ENCODE measurements at places on chromosomes 1 and 21.

DNA sequence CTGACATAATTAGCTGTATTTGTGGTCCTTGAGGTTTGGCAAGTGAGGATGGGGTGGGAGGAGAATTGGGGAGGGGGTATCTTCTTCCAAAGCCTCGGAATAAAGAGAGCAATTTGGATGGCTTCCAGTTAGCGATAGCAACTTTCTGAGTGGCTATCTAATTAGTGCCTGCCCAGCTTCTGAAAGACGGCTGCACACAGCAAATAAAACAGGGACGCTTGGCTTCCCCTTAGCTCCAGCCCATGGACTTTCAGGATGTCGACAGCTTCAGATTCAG, 31.1 kb downstream of the KLHDC7A start:
- no peak for DNase-seq

- DNase-seq, result no peak
These were observed 111.7 kb upstream of the IRF2BP2 start for GRCh38 chr1:234721476-234722269.

- DNase-seq, result no peak
These were observed 93.6 kb upstream of the GREM2 start for GRCh38 chr1:240705579-240705978.

DNA sequence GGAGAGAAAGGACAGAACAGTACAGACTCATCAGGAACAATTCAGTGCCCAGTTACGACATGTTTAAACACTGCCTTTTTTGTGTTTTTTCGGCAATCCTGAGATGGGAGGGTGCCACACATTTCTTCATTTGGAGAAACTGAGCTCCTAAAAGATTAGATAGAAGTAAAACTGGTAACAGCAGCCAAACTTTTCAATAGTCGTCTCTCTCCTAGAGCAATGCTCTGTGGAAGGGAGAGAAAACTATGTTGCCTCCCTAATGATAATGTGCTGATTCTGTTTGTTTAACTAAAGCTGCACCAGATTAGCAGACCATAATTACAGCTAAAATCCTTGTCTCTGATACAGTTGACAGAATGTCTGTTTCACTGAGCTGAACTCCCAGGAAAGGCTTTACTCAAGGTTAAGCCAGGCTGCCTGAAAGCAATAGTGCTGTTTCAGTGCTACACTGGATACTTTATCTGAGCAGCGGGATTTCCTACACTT, 76.2 kb upstream of the CXADR start:
- DNase-seq, result no peak

- DNase-seq, result no peak
These were observed 42.3 kb upstream of the PDC start for GRCh38 chr1:186503190-186503589.

- DNase-seq, result no peak
These were observed 17.6 kb downstream of the NFASC start for GRCh38 chr1:204888294-204888693.

DNA sequence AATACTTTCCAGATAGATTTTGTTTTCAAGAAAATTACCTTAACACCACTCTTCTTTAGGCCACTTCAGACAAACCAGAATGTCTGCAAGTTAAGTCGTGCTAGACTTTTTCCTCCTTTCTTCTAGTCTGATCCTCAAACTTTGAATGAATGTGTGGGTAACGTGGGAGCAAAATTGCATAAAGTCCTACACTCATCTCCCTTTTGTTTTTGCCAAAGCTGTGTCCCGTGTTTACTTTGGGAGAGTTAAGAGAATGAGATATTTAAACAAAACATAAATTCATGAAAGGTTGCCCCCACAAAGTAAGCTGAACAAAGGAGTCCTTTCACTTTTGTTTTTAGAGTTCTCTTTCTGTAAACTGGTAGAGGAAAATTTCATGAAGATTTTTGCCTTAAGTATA, 16.9 kb upstream of the VAMP3 start:
- no peak for DNase-seq

DNA sequence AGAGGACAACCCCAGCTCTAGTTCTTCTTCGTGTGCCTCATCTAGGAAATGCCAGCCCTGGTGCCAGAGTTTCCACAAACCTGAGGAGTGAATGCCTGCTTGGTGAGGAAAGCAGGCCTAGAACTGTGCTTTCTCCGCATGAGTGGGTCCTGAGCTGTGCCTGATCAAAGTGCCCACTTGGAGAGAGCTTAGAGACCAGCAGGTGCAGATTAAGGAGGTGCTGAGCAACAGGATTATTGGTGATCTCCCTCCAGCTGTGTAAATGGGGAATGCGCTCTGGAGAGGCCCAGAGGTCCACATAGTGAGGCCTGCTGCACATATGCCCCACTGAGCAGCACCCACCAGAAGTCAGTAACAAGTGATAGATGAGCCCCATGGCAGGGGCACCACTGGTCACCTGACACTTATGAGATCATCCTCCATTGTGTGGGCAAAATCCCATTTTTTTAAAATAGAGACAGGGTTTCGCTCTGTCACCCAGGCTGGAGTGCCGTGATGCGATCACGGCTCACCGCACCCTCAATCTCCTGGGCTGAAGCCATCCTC, 127.2 kb upstream of the ZC3H12A start:
- no peak for DNase-seq

DNA sequence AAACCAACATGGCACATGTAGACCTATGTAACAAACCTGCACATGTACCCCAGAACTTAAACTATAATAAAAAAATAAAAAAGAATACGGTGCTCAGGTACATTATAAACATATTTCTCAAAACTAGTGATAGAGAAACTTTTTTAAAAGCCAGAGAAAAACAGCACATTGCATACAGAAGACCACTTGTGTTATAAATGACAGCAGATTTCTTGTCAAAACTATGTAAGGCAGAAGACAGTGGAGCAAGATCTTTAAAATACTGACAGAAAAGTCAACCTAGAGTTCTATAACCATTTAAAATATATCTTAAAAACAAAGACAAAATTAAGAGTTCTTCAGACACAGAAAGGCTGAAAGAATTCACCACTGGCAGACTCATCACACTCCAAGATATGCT, 144.7 kb downstream of the NEGR1 start:
- no peak for DNase-seq

GRCh38 chr1:3736131-3736561, 16.1 kb upstream of the CCDC27 start:
- DNase-seq, result no peak

GRCh38 chr1:175195798-175196197, 3.2 kb upstream of the KIAA0040 start:
- no peak for DNase-seq

- no peak for DNase-seq
These were observed 10.8 kb downstream of the NHLH1 start for GRCh38 chr1:160377585-160378206.

GRCh38 chr21:34073032-34073748, at the start of the genes MRPS6 and SLC5A3:
Gene MRPS6, plus strand, starts transcription at chr21:34073578. Its CDS starts 123 bp downstream, at chr21:34073701.
Gene SLC5A3, plus strand, starts transcription at chr21:34073578. Its CDS starts 21,621 bp downstream, at chr21:34095199.
- DNase-seq, result peak; percentile 44

GRCh38 chr1:170168265-170168664, 22.5 kb downstream of the NTMT2 start:
- DNase-seq, result peak; percentile 9

GRCh38 chr1:205532996-205533735, 28.7 kb downstream of the CDK18 start:
- DNase-seq, result no peak

DNA sequence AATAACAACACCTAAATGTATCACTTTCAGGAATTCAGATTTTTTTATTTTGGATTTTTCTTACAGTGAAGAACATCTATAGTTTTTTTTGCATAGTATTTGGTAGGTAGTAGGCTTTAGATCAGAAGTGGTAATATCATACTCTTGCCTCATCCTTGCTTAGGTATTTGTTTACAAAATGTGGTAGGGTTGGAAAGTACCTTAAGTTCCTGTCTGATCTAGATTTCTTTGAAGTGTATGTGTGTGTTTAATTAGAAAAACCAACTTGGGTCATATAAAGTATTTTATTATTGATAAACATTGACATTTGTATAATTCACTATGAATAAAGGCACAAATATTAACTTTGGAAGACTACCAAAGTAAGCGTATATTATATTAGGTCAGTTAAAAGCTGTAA, 85.3 kb upstream of the GPR88 start:
- no peak for DNase-seq

DNA sequence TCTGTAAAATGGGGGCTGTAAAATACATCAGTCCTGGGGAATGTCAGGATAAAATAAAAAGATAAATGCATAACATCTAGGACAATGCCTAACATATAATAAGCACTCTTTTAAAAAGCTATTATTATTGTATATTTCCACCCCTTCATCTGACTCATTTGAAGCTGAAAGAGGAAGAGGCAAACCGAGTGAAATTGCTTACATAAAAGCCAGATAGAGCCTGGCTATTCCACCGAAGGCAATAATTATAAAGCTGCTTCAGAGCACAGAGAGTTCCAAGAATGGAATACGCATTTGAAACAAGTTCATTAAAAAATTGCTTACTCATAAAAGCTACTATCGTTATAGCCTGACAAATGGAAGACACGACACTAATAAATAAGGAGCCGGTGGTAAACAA, 186.1 kb upstream of the CAMK1G start:
- no peak for DNase-seq

DNA sequence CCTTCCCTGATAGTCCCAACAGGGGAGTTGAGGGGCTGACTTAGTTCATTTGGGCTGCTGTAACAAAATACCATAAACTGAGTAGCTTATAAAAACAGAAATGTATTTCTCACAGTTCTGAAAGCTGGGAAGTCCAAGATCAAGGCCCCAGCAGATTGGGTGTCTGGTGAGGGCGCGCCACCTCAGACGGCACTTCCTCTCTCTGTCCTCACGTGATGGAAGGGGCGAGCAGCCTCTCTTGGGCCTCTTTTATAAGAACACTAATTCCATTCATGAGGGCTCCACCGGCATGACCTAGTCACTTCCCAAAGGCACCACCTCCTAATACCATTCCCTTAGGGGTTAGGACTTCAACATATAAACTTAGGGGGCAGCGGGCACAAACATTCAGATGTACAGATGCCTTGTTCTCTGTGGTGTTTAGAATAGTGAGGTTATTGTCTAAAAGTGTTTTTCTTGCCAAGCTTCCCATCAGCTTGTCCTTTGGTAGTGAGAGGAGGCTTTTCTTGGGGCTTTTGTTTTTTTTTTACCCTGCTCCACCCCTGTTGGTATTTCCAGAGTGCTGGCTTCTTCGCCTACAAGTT, 20.3 kb downstream of the NIPAL3 start:
- no peak for DNase-seq

DNA sequence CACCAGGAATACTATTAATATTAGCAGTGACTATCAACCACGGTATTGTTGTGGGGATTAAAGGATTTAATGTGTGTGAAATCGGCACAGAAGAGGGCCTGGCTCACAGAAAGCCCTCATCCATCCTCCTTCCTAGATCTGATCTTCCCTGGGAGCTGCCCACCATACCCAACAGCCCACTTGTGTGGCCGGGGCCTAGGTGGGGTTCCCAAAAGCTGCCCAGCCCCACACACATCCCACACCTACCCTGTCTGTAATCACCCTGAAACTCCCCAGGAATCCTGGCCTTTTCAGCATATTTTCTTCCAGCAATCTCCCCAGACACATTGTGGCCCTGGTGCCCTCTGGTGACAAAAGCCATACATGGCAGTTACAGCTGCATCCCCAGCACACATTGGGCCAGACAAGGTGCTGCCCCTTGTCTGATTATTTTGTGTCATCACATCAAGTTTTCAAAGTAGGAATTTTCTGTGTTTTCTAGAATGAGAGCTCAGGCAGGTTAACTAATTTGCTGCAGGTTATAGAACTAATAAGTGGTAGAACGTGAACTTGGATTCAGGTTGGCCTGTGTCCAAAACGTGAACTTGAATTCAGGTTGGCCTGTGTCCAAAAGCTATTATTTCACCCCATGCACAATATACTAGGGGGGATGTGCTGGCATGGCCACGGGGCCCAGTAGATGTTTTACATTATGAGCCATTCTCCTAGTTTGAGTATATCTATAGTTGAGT, 5.3 kb upstream of the SLC6A9 start:
- peak; percentile 88 for DNase-seq

DNA sequence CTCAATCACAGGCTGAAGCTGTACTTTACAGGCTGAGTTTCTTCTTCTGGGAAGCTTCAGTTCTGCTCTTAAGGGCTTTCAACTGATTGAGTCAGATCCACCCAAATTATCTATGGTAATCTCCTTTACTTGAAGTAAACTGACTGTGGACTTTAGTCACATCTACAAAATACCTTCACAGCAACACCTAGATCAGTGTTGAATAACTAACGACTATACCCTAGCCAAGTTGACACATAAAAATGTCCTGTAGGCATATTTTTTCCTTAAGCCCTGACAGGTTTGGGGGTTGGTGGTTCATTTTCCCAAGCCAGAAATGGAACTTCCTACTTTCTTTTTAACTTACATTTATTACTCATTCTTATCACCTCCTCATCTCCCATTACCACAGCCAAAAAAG, 42.9 kb upstream of the PRKACB start:
- DNase-seq, result no peak

GRCh38 chr1:72037745-72038343, 244.5 kb downstream of the NEGR1 start:
- DNase-seq, result peak; percentile 49

DNA sequence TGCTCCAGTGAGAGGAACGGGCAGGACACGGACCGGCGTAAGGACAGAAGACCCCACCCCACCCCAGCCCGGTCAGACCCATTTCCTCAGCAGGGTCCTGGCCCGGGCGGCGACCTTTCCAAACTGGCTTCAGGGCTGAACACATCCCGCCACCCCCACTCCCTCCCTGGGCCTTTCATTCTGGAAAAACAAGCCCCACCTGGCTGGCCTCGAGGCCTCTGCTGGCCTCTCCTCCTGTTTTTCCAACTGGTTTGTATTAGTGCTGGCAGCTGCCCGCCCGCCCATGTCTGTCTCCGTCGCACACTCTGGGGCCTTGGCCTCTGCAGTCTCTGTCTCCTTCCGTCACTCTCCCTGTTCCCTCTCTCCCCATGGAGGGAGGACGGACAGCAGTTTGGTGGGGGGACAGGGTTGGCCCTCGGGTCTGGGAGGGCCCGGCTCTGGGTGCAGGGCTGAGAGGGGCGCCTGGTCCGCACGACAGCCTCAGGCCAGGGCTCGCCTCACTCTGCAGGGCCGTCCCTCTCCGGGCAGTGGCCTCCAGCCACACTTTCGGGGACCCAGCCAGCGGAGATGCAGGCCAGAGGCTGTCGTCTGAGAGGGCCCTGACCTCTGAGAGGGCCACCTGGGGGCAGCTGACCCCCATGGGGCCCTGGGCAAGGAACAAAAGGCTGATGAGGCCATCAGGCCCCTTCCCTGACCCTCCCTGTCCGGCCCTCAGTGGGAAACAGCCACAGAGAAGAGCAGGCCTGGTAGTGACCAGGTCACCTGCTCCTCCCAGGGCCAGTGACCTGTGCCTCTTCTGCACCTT, 1.5 kb upstream of the MXRA8 start:
- DNase-seq, result no peak

GRCh38 chr1:159088546-159089183, 12.1 kb upstream of the AIM2 start:
- DNase-seq, result no peak

Measured in NCI-H2171 treated with DMSO at 0.1 percent for 48 hours (cell line).